D721Med (cell line): ENCODE measurements at places on chromosomes 3 and 15.
A peak's percentile ranks its signal among the peaks of the same experiment; 100 is the strongest.

DNA sequence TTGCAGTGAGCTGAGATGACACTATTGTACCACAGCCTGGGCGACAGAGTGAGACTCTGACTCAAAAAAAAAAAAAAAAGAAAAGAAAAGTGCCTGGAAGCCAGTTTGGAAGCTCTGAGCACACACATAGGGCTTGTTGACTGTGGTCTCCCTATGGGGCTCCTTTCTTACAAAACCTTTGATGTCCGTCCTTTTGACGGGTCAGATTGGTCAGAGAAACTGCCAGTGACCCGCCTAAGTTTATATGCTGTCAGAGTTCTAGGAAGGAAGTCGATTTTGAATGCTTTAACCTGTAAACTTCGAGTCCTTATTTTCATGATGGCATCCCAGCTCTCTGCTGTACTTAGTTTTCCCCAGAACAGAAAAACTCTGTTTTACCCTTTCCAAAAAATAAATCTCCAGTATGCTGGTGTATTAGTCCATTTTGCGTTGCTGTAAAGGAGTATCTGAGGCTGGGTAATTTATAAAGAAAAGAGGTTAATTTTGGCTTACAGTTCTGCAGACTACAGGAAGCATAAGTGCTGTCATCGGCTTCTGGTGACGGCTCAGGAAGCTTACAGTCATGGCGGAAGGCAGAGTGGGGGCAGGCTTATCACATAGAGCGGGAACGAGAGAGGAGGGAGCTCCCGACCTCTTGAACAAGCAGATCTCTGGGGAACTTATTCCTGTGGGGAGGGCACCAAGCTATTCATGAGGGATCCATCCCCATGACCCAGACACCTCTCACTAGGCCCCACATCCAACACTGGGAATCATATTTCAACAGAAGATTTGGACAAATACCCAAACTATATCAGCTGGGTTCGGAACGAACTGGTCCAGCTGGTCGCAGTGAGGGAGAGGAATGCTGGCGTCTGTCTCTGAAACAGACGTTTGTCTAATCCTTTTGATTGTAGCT is 72.3 kb downstream of the LMLN start:
- DNase-seq, result no peak

DNA sequence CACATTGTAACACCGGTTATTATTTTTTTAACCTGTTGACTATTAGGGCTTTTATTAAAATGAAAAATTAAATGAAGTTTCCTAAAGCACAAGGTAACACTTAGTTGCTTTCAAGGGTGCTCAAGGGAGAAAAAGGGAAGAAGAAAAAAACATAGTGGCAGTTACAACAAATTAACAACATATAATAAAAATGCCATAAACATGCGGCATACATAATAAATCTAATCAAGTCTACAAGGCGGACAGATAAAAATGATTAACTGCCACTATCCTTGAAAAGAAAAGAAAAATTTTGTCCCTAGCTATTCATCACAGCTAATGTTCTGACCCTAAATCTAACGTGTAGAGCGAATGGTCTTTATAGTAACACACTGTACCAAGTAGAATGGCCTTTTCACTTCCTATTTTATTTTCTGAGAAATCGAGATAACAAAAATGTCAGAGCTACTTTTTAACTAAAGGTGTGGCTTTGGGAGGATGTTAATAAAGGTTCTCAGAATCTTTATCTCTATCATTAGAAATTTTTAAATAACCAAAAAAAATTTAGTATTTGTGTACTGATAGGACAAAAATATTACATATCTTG is 194.9 kb downstream of the FOXP1 start:
- DNase-seq, result no peak

GRCh38 chr3:6994081-6994668 is 133.3 kb downstream of the GRM7 start:
- no peak for DNase-seq

- peak; percentile 67 for DNase-seq
These were observed at the start of gene THRB for GRCh38 chr3:24494618-24495325. TSS of gene THRB (minus strand) at chr3:24494850.

GRCh38 chr3:22606938-22607337 is 596.2 kb upstream of the UBE2E2 start:
- no peak for DNase-seq

- DNase-seq, result no peak
These were observed 486.3 kb upstream of the PROK2 start for GRCh38 chr3:72271216-72271615.

DNA sequence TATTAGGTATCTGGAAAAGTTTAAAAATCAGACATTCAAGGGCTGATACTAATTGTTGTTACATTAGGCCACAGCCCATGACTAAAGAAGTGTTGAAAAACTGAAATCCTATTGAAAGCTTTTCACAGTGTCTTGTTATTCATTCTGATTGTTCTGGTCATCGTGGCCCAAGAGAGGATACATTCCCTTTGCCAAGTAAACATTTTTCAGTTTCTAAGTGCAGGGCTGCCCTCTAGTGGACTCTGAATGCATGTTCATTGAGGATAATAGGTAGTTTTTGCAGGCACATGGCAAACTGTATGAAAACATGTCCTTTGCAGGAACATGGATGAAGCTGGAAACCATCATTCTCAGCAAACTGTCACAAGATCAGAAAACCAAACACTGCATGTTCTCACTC is 181.1 kb downstream of the MYRIP start:
- peak; percentile 17 for DNase-seq

GRCh38 chr15:66156310-66156975 is 97.1 kb downstream of the MEGF11 start:
- no peak for DNase-seq

- no peak for DNase-seq
These were observed 1.7 kb downstream of the EAF1 start for GRCh38 chr3:15429080-15429479.

- DNase-seq, result no peak
These were observed 373.7 kb upstream of the NECTIN3 start for GRCh38 chr3:110697961-110698360.

- no peak for DNase-seq
These were observed 691.7 kb upstream of the CBLB start for GRCh38 chr3:106560451-106560966.

- no peak for DNase-seq
These were observed 10.5 kb downstream of the TTC23 start for GRCh38 chr15:99238849-99239248.

- DNase-seq, result no peak
These were observed 8.6 kb downstream of the FBXL22 start for GRCh38 chr15:63605816-63606215.

- DNase-seq, result peak; percentile 26
These were observed 110.2 kb downstream of the RORA start for GRCh38 chr15:61118885-61119284.

DNA sequence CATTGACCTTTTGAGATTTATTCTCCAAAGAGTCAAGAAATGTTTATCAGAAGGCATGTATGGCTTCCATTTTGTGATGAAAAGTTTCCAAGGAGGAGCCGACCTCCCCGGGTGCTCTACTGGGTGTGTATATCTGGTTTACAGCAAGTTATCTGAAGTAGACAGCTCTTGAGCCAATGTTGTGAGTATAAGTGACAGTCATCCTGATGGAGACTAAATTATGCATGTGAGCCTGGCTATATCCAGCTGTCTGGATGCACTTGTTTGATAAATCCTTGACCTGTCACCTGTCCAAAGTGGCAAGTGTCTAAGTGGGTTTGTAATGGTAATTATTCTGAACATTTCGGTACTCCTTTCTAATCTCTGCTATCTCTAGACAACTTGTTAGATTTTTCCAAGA is 142.2 kb downstream of the NR2F2 start:
- DNase-seq, result no peak
